ENCODE measurements at places on chromosomes 2 and 18.

GRCh38 chr2:103805746-103806145 lies 1043.9 kb downstream of the TMEM182 start:
- DNase-seq = no peak

- DNase-seq = no peak
These were observed 50.3 kb upstream of the FOSL2 start for GRCh38 chr2:28342081-28342967.

DNA sequence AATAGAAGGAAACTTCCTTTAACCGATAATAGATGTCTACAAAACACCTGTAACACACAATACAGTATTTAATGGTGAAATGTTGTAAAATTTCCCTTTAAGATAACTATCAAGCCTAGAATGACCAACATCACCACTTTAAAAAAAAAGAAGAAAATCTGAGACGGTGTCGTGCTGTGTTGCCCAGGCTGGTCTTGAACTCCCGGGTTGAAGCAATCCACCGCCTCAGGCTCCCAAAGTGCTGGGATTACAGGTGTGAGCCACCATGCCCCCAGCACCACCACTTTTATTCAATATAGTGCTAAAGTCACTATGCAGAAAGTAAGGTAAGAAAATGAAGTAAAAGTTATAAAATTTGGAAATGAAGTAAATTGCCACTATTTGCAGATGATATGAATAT lies 96.9 kb downstream of the MYOM1 start:
- DNase-seq = no peak

DNA sequence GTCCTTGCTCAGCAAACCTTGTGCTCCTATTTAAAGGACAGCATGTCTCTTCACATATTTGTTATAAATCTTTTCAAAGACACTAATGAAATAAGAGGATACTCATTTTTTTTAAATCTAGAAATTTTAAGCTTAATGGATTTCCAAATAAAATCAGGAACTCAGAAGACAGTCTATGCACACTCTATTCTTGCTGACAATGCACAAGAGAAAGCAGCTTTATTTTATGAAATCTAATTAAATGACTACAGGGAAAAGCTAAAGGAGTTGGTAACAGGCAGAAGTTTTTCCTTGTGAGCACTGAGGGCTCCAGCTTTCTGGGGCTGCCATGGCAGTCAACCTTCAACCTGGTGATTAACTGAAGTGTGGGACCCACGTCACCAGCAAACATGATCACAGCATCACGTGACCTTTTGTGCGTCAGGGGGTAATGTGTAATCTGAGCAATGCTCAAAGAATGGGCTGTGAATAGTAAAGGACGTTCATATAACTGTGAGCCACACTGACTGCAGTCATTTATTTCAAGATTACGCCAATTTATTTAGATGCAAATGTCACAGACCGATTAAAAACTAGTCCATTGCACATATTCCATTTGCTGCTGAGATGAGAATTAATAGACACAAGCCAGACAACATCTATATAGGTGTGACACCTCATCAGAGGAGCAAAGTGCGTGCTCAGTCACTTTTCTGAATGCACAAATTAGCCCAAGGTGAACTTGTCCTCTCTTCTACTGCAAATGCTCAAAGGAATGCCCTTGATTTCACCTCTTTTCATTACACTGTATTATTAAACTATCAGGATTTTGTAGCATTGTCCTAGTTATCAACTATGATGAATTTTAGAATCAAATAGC lies 11.6 kb upstream of the DNER start:
- DNase-seq = peak; percentile 30

DNA sequence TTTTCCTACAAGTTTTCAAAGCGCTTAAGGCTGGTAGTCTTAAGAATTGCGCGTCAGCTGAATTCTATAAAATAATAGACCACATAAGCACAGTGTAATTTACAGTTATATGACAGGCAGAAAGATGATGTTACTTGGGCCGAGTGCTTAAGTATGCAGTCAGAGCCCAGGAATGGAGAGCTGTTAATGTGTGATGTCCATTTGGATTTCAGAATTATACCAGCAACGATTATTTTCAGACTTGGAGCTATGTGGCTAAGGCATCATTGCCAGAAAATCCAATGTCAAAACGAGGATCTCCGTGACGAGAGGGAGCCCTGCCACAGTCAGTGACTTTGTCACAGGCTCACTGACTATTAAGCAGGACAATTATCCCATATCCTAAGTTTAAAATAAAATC lies 3.4 kb downstream of the KLF7 start:
- DNase-seq = no peak

- DNase-seq = no peak
These were observed 372.6 kb downstream of the STK39 start for GRCh38 chr2:167874812-167875211.

DNA sequence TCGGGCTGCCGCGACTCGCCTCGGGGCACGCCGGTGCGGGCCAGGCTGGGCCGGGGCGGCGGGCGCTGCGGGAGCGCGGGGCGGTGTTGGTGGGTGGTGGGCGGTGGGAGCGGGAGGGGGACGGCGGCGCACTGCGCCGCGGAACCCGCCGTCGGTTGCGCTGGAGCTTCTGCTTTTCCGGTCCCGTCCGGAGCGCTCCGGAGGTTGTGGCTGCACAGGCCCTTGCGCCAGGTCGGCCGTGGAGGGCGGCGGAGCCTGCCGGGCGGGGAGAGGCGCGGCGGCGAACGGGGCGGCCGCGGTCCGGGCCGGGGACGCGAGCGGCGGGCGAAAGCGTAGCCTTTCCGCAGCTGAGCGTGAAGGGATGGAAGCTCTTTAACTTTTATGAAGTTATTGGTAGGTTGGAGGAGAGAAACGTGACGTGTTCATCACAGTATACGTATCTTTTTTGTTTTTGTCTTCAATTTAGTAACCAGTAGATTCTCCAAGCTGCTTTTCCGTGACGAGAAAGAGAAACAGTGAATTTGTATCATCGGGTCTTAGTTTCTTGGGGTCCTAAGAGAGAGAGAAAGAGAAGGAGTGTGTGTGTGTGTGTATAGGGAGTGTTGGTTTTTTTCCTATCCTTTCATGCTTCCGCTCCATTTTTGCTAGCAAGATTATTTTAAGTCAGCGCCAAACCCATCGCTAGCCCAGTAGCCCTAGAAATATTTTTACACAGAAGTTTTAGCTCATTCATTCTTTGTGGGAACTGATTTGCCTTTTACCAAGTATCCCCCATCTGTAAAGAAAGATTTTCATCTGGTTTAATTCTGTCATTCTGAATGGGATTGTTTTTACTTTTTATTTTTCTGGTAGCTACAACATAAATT lies 535 bp downstream of the ATG4B start:
- peak; percentile 70 for DNase-seq

- no peak for DNase-seq
These were observed 274.7 kb downstream of the TWIST2 start for GRCh38 chr2:239122421-239123110.

- no peak for DNase-seq
These were observed 22.3 kb downstream of the DTNB start for GRCh38 chr2:25651066-25651465.

Measured in NCI-H82 (cell line).